ENCODE measurements at places on chromosomes 2 and 18. TPM values are rescaled to one million over a fixed set of nuclear protein-coding genes. Genes with fewer than 3 reads are reported as not detected.

Gene DYNAP
- 0.10 TPM for polyA plus RNA-seq

Gene VWA3B
- 7.0 TPM for polyA plus RNA-seq

Gene PRKCE
- 14.8 TPM for polyA plus RNA-seq

Gene SATB2
- 3.5 TPM for polyA plus RNA-seq

Gene CERKL
- 10.1 TPM for polyA plus RNA-seq

Gene SLC35F6
- 13.1 TPM for polyA plus RNA-seq

Gene RNU2-63P
- polyA plus RNA-seq, result not detected

Gene UGT1A5
- polyA plus RNA-seq, result not detected

Gene GAL3ST2
- 0.31 TPM for polyA plus RNA-seq

Gene LHCGR
- 0.16 TPM for polyA plus RNA-seq

Gene RAB27B
- 10.7 TPM for polyA plus RNA-seq

Gene PCARE
- polyA plus RNA-seq, result 0.03 TPM

Gene GNAL
- polyA plus RNA-seq, result 3.0 TPM

Measured in left lung (tissue), 14 donors.